ENCODE measurements at places on chromosomes 3 and 15.
A peak's percentile ranks its signal among the peaks of the same experiment; 100 is the strongest.

DNA sequence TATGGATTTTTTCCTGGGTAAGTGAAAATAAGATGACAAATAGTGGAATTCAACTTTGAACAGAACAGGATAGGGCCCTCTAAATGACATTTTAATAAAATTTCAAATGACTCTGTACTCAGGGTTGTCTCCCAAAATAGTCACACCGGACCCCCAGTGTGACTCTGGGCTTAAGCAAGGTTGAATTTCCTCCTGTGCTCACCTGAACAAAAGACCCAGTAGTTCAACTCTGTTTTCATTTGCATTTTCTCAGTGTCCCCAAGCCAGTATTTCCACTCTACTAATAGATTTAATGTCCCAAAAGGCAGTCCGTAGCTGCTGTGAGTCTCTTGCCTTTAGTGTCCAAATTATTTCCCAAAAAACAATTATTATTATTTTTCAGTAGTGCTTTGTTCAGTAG, 296.6 kb downstream of the PLOD2 start:
- DNase-seq: no peak

DNA sequence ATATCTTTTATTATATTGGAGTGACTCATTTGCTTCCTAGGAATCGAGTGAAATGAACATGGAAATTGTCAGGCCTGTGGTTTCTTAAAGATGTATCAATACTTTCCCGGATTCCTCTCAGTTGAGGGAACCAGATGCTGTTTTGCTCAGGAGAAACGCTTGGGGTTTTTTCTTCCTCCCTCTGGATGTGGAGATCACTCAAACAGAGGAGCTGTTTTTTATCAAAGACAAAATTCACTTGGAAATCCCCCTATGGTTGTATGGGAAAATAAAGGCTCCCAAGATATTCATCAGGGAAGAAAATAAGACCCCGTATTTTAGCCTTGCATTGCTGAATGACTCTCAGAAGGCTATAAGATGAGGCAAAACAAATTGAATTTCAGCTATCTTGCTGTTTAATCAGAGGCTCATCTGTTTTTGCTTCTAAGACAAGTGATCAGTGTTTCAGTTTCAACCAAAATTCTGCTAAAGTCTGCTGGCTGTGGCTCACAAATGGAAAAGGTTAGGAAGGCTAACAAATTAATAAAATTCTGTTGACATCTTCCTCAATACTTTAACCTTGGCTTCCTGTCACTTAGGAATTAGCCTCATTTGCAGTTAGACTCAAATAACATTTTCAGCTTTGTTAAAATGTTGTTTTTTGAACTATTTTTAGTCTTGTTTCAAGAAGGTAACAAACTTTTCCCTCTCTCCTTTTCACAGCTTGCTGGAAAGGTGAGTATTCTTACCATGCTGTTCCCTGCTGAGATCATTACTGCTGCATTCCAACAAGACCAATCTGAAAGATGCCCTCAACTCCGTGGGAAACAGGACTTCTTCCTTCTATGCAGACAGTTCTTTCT, 83.6 kb downstream of the COL6A5 start:
- no peak for DNase-seq

DNA sequence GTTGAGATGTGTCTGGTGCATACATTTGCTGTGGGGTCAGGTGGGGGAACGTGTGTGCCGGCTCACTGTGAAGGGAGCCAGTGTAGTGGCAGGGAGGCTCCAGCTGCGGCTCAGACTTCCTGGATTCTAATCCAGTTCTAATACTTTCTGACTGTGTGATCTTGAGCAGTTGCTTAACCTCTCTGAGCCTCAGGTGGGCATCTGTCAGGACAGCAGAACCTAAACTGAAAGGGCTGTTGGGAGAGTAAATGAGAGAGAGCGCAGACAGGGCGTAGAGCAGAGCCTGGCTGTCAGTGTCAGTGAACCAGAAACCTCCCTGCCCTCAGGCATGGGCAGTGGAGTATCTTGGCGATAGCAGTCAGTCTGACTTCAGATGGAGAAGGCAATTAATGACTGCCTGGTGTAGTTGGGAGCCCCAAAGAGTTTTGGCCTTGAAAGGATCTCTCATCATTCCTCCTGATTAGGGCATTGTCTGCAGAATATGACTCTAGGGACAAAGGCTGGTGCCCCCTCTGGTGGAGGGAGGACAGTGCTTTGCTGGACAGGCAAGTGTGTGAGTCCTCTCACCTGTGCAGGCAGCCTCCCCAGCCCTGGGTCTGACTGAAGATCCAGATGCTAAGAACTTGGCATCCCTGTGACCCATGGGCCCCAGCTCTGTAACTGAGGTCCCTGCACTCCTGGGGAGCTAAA, 9.6 kb downstream of the KBTBD13 start:
- no peak for DNase-seq

DNA sequence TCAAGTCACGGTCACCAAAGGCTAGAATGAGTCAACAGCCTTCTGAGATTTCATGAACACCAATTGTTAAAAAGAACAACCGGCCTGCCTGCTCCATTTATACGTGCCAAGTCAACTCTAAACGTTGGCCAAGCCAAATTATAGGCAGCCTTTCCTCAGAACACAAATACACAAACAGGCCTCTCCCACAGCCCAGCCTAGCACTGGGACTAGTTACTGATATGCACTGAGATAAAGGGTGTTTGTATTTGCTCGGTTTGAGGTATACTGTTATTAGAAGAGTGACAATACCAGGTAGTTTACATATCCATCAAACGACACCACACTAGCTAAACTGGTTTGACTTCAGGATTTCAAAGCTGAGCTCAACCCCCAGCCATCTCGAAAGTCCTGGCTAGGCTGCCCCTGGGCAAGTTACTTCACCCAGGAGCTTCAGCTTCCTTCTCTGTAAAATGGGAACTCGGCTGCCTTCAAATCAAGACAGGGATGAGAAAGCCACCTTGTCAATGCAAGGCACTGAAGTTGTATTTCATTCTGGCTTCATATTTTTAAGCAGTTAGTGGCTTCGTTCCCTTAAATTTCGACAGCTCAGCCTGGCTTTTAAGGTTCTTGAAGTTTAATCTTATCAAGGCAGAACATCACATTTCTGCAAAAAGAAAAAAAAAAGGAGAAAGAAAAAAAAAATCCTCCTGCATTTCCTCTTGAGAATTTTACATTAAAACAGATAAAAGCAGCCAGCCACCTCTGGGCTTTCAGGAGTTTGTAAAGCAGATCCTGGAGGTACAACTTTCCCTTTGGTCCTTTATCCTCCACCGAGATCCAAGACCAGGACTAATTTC, 4.0 kb downstream of the TLE3 start:
- no peak for DNase-seq

DNA sequence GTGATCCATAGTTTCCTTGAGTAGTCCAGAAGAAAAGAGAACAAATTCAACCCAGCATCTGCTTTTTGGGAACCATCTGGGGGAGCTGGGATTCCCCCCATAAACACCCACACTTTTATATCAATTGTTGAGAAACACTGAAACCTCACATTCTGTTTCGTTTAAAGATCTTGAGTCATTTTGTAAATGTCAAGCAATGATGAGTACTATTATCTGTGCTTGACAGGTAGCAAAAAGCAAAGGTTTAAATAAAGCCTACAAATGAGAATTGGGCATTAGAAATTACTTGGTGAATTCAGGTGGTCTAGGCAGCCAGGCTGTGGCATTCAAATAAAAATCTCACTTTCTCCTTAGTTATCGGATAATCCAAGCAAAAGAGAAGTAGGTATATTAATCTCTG, 75.7 kb downstream of the TMEM266 start:
- DNase-seq: no peak

DNA sequence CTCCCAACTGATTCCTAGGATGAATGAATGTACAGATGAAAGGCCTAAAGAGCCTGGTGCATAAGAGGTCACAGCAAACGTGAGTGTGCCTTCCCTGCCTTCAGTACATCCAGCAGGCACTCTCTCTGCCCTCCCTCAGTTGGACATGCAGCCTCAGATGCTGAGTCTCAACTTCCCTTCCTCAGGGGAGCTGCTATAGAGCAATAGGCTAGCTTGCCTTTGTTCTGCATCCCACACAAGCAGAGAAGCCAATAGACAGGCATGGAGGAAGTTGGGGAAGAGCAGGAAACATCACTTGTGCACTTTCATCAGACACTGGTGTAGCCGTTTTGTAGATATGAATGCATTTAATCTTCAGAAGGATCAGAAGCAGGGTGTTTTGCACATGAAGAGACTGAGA, 147.5 kb upstream of the THBS1 start:
- DNase-seq: no peak

- no peak for DNase-seq
These were observed 71.1 kb downstream of the LRRFIP2 start for GRCh38 chr3:37103103-37103808.

- DNase-seq: no peak
These were observed 78.9 kb upstream of the BLM start for GRCh38 chr15:90638201-90638691.

GRCh38 chr3:120071259-120071658, 23.0 kb downstream of the GSK3B start:
- DNase-seq: no peak

- DNase-seq: no peak
These were observed 230.8 kb downstream of the RBMS3 start for GRCh38 chr3:29511701-29512100.

DNA sequence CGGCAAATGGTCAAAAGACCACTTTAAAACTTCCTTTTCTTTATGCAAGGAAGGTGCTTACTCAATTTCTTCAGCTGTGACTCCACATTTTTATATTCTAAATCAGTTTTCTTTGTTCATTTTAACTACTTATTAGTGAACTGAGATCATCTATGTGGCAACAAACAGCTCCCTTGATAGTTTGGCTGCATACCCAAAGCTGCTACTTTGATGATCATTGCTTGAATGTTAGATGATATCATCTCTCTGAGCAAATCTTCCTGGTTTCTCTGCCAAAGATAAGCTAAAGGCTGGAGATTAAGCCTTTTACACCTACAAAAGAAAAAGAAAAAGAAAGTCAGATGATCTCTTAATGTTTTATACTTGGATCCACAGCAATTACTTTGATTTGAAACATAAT, 95.5 kb downstream of the DPH6 start:
- no peak for DNase-seq

DNA sequence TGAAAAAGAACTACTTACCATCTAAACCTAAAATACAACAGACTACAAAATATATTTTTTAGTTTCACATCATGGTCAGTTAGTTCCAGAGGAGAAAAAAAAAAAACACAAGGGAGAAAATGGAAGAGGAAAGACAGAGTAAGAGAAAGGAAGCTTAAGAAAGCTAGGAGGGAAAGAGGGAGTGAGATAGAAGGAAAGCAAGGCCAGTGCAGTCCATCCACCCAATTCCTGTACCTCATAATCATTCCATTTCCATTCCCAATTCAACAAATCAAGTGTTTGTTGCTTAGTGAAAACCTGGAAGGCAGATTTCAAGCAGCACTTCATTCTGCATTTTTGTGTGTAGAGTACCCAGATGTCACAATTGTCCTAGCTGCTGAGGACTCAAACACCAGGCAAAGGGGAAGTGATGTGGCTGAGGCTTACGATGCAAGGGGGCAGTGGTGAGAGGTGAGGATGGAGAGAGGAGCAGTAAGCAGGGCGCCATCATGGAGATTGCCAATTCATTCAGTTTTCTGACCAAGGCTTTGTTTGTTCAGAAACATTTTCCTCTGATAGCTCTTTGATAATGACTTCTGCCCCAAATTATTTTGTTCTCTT, 83.6 kb upstream of the GSK3B start:
- DNase-seq: no peak

DNA sequence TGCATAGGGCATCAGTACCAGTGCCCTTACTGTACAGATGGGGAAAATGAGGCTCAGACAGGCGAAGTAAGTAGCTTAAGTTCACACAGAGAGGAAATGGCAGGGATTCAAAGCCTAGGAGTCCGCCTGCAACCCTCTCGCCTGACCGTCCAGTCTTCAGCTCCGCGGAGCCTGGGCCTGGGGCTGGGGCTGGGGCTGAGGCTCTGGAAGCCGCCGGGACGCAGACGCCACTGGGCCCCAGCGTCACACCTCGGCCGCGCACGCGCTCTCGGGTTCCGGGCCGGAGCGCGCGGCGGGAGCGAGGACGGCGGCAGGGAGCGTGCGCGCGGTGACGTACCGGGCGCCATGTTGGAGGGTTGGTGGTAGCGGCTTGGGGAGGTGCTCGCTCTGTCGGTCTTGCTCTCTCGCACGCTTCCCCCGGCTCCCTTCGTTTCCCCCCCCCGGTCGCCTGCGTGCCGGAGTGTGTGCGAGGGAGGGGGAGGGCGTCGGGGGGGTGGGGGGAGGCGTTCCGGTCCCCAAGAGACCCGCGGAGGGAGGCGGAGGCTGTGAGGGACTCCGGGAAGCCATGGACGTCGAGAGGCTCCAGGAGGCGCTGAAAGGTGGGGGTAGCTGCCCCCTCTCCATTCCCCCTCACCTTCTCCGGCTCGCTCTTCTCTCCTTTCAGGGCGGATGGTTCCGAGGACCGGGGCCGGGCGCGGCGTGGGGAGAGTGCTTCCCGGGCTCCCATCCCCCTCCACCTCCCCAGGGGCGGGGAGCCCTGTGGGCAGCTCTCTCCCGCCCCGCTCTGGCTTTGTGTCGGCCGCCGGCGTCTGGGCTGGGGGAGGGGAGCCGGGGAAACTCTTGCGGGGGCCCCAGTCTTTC, at the start of gene PPP4R2:
Gene PPP4R2, plus strand, starts transcription at position 339 of the 861 bp plus-strand sequence. Its CDS starts 227 bp downstream, at position 566.
- peak; percentile 92 for DNase-seq

GRCh38 chr3:73094951-73095350, 33.5 kb downstream of the EBLN2 start:
- no peak for DNase-seq

DNA sequence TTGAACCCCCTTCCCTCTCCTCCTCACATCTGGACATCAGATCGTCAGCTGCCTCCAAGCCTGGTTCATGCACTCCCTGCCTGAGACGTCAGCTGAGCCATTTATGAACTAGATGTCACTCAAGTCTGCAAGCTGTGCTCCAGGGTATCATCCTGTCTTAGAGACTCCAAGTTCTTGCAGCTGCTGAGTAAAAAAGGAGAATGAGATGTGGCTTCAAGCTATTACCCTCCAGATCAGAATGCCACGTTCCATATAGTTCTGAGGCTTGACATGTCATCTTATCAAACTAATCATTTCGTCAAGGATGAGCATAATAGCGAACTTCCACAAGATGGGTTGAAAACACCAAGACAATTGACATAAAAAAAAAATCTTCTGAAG, 766.3 kb downstream of the TBL1XR1 start:
- no peak for DNase-seq

- no peak for DNase-seq
These were observed 23.0 kb downstream of the TLNRD1 start for GRCh38 chr15:81023483-81024264.

GRCh38 chr15:81473177-81473576, 99.2 kb upstream of the TMC3 start:
- DNase-seq: no peak

GRCh38 chr3:122938783-122939425, 88.7 kb downstream of the SEMA5B start:
- no peak for DNase-seq
